ENCODE measurements at places on chromosomes 11 and 22. TPM values are rescaled to one million over a fixed set of nuclear protein-coding genes. Genes with fewer than 3 reads are reported as not detected.

- no peaks in the 10 kb centered on the region for H3K36me3 ChIP-seq
- H3K4me3 ChIP-seq: no peak overlapping the region
- H3K27me3 ChIP-seq: no peaks in the 10 kb centered on the region
Observed at GRCh38 chr22:45677063-45677462, 5.4 kb downstream of the ATXN10 start.

DNA sequence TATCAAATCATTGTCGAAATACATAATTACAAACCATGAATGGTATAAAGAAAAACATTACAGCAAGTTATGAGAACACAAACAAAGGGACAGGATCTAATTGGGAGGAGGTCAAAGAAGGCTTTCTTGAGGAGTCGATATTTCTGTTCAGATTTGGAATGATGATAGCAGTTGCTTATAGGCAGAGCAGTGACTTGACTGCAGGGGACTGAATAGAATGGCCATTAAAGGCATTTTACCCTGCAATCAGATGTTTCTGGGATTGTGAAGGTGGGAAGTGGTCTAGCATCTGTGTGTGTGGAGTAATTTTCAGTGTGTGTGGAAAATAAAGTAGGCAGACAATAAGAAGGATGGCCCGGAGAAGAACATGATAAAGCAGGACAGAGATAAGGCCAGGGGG, 41.0 kb downstream of the BLID start:
- no peak for DNase-seq
- no peaks in the 10 kb centered on the region for H3K4me1 ChIP-seq
- H3K36me3 ChIP-seq: no peaks in the 10 kb centered on the region
- H3K27me3 ChIP-seq: no peaks in the 10 kb centered on the region
- no peak overlapping the region for H3K4me3 ChIP-seq

- H3K4me3 ChIP-seq: no peak overlapping the region
- peak overlapping the region; percentile 30 for H3K27ac ChIP-seq
- H3K36me3 ChIP-seq: no peaks in the 10 kb centered on the region
- no peaks in the 10 kb centered on the region for H3K27me3 ChIP-seq
Observed at GRCh38 chr11:123469586-123469985, 39.5 kb downstream of the GRAMD1B start.

DNA sequence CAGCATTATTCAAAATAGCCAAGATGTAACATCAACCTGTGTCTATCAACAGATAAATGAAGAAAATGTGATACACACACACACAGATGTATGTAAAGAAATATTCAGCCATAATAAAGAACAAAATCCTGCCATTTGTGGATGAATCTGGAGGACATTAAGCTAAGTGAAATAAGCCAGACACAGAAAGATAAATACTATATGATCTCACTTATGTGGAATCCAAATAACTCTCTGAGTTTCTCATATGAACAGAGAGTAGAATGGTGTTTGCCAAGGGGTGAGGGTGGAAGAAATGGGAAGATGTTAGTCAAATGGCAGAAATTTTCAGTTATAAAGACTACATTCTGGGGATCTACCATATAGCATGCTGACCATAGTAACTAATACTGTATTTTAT, 224.2 kb downstream of the GUCY1A2 start:
- no peaks in the 10 kb centered on the region for H3K36me3 ChIP-seq
- H3K27me3 ChIP-seq: no peaks in the 10 kb centered on the region
- no peak overlapping the region for H3K27ac ChIP-seq
- DNase-seq: no peak
- no peaks in the 10 kb centered on the region for H3K4me1 ChIP-seq

GRCh38 chr11:127000291-127000968, at the start of gene KIRREL3:
Gene KIRREL3, minus strand, starts transcription at chr11:127000770.
- H3K4me3 ChIP-seq: peak within 1 kb of the TSS; percentile 38
- no peaks in the 10 kb centered on the region for H3K36me3 ChIP-seq
- H3K4me1 ChIP-seq: peaks cover 12% of the 10 kb centered on the region
- no peak for DNase-seq
- no peak within 1 kb of the TSS for H3K27ac ChIP-seq

GRCh38 chr22:20430720-20431510, 6.7 kb downstream of the SCARF2 start:
- H3K27ac ChIP-seq: no peak overlapping the region
- DNase-seq: peak; percentile 44
- H3K4me3 ChIP-seq: no peak overlapping the region
- peaks cover 3% of the 10 kb centered on the region for H3K4me1 ChIP-seq

SLC22A6 gene
- total RNA-seq: not detected

DNA sequence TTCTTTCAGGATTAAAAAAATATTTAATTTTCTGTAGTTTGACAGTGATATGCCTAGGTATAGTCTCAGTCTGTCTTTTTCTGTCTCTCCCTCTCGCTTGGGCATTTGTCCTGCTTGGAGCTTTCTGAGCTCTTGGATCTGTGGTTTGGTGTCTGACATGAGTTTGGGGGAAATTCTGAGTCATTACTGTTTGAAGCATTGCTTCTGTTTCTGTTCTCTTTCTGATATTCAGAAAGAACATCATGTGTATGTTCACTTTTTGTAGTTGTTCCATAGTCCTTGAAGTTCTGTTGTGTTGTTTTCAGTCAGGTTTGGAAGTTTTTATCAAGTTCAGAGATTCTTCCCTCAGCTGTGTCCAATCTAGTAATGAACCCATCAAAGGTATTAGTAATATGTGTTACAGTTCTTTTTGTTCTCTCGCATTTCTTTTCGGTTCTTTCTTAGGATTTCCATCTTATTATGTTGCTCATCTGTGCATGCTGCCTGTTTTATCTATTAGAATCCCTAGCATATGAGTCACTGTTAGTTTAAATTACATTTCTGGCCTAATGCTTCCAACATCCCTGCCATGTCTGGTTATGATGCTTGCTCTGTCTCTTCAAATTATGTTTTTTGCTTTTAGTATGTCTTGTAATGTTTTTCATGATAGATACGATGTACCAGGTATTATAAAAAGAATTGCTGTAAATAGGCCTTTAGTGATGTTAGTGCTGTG, 48.4 kb downstream of the DDX10 start:
- no peak overlapping the region for H3K4me3 ChIP-seq
- no peak overlapping the region for H3K27ac ChIP-seq
- no peaks in the 10 kb centered on the region for H3K4me1 ChIP-seq
- no peak for DNase-seq
- H3K36me3 ChIP-seq: peaks cover 10% of the 10 kb centered on the region

DNA sequence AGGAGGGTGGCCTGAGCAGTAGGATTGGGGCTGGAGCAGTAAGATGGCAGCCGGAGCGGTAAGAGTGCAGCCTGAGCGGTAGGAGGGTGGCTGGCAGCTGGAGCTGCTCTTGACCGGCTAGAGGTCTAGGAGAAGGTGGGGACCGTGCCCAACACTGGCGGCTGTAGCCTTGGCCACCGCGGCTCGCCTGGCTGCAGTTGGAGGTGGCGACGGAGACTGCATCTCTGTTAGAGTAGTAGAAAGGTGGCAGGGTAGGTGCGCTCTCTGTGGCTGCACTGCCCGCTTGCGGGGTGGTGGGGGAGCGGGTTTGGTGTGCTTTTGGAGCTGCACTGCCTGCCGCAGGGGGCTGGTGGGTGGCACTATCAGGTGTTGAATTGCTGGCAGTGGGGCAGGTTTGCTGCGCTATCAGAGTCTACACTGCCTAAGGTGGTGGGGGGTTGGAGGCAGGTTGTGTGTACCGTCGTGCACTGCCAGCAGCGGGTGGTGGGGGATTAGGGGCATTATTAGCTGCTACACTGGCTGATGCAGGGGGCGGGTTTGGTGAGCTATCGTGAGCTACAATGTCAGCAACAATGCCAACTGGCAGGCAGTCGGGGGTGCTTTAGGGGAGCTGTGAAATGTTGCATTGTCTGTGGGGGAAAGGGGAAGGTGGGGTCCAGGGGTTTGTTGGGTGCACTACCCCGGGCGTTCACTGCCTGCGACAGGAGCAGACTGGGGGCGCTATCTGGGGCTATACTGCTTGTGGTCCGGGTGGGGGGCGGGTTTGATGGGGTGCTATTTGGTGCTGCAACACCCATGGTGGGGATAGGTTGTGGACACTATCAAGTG, 4461.3 kb upstream of the OR11H1 start:
- no peaks in the 10 kb centered on the region for H3K4me1 ChIP-seq
- H3K36me3 ChIP-seq: no peaks in the 10 kb centered on the region
- H3K27me3 ChIP-seq: no peaks in the 10 kb centered on the region
- no peak overlapping the region for H3K4me3 ChIP-seq
- DNase-seq: no peak

SMIM38 gene
- 0.56 TPM for total RNA-seq
